Heart right ventricle (tissue), 16 donors: ENCODE measurements at places on chromosomes 2 and 18. TPM values are rescaled to one million over a fixed set of nuclear protein-coding genes. Genes with fewer than 3 reads are reported as not detected.
A peak's percentile ranks its signal among the peaks of the same experiment; 100 is the strongest.

The CDH19 gene
- 15.2 TPM for polyA plus RNA-seq

The LYG1 gene
- polyA plus RNA-seq, result 1.3 TPM

The ARHGEF4 gene
- 3.2 TPM for polyA plus RNA-seq

The RBM43 gene
- polyA plus RNA-seq, result 1.1 TPM

The INHA gene
- 22.1 TPM for polyA plus RNA-seq

The CNDP1 gene
- polyA plus RNA-seq, result not detected

The PLA2R1 gene
- polyA plus RNA-seq, result 0.38 TPM

The NOL4 gene
- polyA plus RNA-seq, result not detected

DNA sequence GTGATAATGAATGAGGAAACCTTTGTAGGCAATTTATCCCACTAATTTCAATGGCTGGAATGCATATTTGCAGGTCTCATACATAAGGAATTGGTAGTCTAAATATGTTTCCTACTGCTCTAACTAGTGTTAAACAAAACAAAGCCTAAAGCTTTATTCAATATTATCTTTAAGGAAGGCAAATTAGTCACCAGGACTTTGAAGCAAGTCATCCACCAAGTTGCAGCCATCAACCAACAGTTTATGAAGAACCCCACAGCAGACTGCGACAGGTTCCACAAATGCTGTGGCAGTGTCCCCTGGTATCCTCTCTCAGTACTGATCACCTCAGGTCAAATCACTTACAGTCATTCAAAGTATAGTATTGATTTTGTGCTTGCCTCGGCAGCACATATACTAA lies 181.5 kb upstream of the ZFP36L2 start:
- DNase-seq, result no peak

DNA sequence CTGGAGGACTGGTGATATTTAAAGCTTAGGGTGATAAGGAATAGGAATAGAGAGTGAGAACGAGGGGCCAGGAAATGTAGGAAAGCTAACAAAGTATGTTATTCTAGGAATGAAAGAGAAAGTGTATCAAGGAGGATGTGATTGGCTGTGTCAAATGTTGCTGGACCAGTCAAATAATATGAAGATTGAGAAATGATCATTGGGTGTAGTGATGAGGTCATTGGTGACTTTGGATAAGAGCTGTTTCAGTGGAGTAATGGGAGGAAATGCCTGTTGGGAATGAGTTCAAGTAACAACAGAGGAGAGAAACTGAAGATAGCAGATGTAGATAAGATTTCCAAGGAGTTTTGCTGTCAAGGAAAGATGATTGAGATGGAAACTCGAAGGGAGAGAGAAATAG lies 74.4 kb downstream of the UBE2E3 start:
- no peak for DNase-seq

DNA sequence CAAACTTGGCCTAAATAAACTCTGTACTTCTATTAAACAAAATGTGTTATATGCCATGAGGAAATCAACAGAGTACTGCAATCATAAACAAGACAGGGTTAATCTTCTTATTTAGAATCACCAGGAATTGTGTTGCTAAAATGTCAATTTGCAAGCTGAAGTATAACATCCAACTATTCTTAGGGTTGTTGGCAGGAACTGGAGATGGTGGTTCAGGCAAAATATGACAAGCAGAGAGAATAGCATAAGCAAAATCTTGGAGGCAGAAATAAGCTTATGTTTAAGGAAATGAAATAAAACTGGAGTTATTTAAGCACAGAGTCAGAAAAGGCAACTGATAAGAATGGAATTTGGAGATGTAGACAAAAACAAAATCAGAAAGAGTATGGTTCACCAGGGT lies 463.8 kb upstream of the SLC8A1 start:
- no peak for DNase-seq

DNA sequence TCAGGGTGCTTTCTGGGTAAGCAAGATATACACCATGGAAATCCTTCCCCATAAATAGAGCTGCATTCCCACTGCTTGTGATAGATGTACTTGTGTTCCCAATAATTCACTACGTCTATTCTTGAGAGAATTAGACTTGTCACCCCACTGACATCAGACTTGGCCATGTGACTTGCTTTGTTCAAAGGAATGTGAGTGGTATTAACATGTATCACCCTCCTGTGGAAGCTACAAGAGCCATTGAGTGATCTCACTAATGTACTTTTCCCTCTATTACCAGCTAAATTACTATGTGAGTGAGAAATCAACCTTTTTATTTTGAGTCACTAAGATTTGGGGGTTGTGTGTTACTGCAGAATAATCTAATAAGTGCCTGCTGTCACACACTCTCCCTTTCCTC lies 176.0 kb downstream of the CCDC178 start:
- DNase-seq, result no peak

DNA sequence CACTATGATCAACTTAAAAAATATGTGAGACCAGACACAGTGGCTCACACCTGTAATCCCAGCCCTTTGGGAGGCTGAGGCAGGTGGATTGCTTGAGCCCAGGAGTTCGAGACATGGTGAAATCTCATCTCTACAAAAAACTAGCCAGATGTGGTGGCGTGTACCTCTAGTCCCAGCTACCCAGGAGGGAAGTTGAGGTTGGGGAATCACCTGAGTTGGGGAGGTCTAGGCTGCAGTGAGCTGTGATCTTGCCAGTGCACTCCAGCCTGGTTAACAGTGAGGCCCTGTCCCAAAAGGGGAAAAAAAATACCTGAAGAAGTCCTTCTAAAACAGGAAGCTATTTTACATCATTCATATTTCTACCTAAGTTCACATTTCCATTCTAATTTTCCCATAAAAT lies 144.0 kb downstream of the EML6 start:
- no peak for DNase-seq

DNA sequence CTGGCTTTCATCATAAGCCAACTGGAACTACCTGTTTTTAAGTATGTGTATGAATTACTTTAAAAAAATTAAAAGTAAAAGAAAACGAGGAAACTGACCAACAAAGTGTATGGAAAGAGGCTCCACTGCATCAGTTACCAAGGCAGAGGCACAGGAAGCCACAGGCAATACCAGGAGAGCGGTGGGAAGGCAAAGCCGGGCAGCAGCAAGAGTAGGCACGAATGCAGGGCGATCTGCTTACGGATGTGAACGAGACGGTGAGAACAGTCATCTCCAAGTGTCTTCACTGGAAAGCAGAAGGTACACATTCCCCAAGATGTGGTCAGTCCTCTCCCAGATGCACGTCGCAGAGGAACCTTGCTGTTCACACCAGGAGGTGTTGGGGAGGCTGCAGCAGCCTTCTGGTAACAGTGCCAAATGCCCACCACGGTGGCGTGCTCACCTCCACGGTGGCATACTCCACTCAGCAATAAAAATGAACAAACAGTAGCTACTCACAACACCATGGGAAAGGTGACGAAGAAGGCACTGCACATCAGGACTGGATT lies 43.1 kb downstream of the HS6ST1 start:
- no peak for DNase-seq

GRCh38 chr2:80007777-80008503 lies 296.6 kb downstream of the LRRTM1 start:
- no peak for DNase-seq

- DNase-seq, result no peak
Measured at GRCh38 chr18:21448299-21448698, 152.2 kb downstream of the ESCO1 start.

GRCh38 chr2:212186166-212186565 lies 352.4 kb downstream of the ERBB4 start:
- no peak for DNase-seq

DNA sequence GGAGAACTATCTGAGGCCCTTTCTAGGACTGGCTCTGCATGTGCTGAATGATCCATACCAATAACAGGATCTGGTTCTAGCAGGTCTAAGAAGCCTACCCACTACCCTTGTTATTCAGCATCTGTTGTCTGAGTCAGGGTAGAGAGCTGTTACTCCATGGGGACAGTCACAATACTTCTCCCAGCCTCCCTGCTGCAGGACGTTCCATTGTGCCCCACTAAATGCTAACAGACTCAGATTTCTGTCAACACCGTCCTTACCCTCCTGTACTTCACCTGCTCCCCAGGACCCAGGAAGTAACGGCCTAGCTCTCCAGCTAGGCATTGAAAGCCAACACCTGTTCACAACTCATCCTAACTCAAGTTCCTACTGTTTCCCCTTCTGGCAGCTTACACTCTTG lies 719.7 kb upstream of the ID2 start:
- no peak for DNase-seq

GRCh38 chr2:9769171-9770005 lies 73.9 kb upstream of the TAF1B start:
- DNase-seq, result no peak

- DNase-seq, result no peak
Measured at GRCh38 chr2:171718720-171719119, 31.5 kb downstream of the DYNC1I2 start.

DNA sequence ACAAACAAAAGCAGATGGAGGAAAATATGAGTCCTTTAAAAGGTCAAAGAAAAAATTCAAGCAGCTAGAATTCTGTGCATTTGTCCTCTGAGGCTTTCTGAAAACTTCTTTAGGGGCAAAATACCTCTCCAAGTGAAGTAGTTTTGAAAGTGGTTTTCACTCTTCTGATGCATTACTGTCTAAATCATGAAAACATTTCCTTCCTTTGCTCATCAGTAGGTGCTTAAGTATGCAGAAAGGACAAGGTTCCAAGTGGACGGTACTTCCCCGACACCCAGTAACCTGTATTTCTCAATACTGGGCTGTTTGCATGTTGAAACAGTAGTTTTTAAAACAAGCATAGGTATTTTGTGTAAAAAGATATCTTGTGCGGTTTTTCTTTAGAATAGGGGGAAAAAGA lies 189.1 kb upstream of the ERBB4 start:
- no peak for DNase-seq

GRCh38 chr2:173021939-173022371 lies 53.7 kb upstream of the MAP3K20 start:
- peak; percentile 45 for DNase-seq

GRCh38 chr2:5482929-5483331 lies 209.3 kb upstream of the SOX11 start:
- DNase-seq, result peak; percentile 7

DNA sequence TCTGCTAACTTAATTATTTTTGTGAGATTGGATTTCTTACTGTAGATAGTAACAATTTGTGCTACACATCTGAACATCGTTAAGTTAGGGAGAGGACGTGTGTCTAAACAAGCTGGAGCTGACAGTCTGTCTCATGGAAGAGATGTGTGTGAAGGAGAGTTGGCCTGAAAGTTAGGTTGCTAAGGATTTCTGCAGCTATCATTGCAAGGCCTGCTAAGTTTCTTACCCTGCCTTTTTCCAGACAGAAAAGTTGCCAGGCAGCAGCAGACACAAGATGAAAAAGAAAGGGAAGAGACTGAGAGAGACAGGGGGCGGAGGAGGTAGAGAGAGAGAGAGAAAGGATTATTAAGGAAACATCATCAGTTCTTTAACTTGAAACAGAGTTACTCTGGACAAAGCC lies 4.1 kb upstream of the LRP1B start:
- no peak for DNase-seq

DNA sequence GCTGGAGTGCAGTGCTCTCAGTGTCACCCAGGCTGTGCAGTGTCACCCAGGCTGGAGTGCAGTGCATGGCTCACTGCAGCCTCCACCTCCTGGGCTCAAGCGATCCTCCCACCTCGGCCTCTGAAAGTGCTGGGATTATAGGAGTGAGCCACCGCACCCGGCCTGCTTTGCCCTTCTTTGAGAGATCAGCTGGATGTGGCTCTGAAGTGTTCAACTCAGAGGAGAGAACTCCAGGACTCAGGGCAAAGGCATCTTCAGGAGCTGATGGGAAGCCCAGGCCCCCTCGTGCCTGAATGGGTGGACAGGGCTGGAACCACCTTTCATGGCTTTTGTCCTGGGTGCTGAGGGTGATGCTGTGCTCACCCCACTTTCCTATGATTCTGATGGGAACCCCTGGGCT lies 52.0 kb upstream of the HAAO start:
- DNase-seq, result no peak

GRCh38 chr2:192159736-192160135 lies 35.0 kb downstream of the TMEFF2 start:
- no peak for DNase-seq

DNA sequence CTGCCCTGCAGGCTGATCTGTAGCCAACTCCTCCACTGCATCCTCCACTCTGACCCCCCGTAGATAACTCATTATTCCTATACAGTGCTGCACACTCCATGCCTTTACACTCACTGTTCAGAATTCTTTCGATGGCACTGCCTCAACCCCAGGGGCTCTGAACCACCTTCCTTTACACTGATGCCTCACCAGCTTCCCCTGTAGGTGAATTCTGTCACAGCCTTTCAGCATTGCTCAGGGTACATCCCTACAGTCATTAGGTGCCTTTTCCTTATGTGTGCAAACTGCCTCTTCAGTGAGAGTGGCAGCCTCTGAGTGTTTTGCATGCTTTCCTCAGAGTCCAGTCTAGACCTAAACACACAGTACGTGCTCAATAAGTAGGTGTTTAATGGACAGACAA lies 319.4 kb downstream of the LRRTM1 start:
- DNase-seq, result no peak

DNA sequence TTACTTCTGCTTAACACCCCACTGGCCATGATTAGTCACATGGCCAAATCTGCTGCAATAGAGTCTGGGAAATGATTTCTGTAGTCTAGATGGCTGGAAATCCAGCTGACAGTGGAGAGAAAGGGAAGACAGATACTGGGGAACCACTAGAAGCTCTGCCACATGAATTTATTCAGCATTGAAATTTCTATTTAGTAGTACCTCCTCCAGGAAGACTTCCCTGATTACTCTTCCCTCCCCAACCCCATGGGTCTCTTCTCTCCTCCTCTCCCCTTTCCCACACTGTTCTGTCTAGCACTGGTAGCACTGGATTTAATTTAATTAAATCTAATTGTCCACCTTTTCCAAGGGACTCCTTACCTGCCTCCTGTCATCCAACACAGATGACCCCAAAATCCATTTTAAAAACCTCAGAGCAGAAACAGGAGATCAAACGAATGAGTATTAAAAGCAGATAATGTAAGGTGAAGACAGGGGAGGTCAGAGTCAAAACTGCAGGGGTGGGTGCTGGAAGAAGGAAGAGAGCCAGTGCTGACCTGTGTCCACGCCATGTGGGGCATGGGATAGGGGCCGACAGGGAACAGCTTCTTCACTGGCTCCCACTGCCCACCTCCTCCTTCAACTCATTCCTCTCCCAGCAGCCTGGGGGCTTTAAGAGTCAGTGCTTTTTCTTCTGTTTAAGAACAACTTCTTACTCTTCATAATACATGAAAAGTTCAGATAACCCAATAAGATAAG lies 169.2 kb upstream of the HS6ST1 start:
- no peak for DNase-seq

DNA sequence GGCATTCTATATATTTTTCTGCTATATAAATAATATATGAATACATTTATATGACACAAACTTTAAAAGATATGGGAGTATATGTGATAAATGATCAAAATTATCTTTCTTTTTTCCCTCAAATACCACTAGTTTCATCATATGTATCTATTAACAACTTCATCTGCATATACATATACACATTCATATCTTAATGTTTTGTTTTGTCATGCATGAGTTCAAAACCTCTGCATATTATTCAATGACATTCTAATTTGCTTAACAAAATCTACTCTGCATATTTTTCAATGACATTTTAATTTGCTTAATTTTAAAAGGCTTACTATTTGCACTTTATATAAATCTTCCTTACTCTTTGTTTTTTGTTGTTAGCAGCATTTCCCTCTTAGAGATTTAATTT lies 276.2 kb downstream of the PIK3C3 start:
- no peak for DNase-seq
